ENCODE measurements at places on chromosomes 5 and 9.

DNA sequence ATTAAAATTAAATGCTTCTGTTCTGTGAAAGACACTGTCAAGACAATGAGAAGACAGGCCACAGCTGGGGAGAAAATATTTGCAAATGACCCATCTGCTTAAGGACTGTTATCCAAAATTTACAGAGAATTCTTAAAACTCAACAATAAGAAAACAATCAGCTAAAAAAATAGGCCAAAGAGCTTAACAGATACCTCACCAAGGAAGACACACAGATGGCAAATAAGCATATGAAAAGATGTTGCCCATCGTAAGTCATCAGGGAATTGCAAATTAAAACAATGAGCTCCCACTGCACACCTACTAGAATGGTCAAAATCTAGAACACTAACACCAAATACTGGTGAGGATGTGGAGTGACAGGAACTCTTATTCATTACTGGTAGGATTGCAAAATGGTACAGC is 10.3 kb downstream of the WNK2 start:
- DNase-seq = no peak

DNA sequence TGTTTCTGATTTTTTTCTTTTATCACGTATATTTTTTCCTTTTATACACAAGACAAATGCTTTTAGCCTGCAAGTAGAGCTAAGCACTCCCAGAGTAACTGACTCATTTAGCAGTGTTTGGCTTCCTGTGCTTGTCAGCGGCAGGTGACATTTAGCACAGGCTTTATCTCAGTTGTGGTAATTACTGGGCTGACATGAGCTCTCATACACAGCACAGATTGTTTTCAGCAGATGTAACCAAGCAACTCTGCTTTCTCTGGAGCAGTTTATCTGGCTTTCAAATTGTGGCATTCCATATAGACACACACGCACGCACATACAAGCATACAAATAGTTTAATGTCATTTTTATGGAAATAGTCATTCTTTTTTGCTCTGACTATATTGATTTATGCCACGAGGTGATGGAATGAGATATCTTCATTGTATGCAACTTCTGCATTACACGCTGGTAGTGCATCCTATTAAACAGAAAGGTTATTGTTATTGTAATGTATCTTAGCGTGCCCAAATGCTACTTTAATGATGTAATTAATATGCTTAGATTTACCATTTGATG is 379.0 kb upstream of the GRAMD2B start:
- no peak for DNase-seq

DNA sequence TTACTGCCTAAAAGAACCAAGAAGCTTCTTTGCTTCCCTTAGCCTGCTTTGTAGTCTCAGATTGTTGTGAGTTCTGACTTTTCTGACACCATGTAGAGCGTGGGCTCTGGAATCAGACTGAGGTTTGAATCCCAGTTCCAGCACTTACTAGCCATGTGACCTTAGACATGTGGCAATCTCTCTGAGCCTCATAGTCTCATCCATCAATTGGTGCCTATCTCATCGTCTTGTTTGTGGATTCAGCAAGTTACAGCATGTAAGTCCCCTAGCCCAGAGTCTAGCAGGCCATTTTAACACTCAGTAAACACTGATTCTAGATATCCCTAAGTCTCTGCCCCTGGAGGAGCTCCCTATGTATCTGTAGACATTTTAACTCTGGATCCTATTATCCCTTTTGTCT is 94.7 kb downstream of the ANGPTL2 start:
- DNase-seq = no peak

DNA sequence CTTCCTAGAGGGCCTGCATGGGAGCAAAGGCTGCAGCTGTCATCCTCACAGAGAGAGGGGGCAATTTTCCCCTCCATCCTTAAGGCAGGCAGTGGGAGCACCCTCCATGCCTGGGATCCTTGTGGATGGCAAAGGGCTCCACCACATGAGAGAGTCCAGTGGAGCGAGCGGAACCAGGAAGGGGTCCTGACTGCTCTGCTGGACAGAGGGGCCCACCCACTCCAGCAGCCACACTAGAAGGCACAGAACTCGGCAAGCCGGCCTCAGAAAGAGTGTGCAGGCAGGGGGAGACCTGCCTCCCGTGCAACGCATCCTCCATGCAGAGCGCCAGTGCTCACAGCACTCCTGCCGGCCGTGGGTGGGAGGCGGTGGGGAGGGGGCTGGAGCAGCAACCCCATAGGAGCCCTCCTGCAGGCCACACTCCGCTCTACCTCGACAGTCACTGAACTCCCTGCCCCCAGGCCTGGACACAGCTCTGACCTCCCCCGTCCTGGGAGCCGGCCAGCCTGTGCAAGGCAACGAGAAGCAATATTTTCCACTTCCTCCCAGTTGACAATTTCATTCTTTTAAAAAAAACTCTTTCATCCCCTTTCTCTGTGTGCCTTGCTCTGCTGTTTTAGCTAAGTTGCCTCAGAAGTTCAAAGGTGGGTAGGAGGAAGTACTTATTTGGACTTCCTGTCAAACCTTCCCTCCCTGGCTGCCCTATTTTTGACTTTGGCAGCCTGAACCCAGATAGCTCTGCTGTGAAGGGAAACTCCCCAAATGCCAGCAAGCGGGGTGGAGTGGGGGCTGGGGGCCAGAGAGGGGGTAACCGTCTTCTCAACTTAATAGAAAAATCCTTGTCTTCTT is 5.3 kb upstream of the LCP2 start:
- peak; percentile 71 for DNase-seq

DNA sequence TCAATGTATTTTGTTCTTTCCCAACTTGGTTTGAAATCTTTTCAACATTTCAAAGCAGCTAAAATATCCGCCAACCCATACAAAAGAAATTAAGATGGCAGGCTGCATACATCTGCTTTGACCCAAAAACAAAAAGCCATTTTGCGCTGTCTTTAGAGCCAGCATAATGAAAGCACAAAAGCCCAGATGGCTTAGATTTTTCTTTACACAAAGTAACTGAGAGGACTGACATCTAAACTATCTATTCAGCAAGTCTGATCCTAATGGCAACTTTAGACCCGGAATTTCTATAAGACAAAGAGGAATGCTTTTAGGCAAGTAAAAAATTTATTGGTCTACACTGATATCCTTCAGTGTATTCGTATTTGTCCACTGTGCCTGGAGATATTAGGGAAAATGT is 86.3 kb downstream of the MYO10 start:
- no peak for DNase-seq

- DNase-seq = no peak
These were observed 4.4 kb downstream of the SLC34A1 start for GRCh38 chr5:177388521-177389052.

DNA sequence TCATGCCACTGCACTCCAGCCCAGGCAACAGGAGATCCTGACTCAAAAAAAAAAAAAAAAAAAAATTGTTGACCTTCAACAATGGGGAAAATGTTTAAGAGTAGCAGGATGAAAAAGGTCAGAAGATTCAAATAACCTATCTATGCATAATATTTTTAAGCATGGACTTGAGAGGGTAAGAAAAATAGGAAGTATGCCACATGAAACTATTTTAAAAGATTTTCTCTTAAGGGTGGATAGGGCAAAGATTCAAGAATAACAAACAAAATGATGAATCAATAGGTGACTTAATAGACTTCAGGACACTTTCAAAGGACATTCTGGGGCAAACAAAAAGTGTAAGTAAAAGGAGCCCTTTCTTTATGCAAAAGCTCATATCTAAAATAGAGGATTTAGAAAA is 3.2 kb downstream of the TEX48 start:
- DNase-seq = no peak

- no peak for DNase-seq
These were observed 366.0 kb downstream of the HINT1 start for GRCh38 chr5:130799015-130799414.
